ENCODE measurements at places on chromosomes 13 and 19.

GRCh38 chr19:424546-424945 lies 15.6 kb upstream of the C2CD4C start:
- DNase-seq, result no peak

DNA sequence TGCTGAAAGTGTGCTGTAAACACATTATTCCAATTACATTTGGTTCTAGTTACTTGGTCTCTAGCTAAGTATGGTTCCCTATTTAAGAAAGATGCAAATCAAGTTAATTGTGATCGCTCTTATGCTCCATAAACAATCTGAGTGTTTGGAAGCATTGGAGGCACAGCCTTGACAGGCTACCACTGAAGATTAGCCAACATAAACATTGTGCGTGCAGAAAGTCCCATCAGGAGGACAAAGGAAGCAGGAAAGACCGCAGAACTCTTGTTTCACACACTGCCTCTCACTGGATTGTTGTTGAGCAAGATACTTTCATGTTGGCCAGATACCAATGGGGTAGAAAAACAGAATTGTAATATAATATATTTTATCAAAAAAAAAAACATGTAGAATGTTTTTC lies 814.4 kb downstream of the EFNB2 start:
- no peak for DNase-seq

- DNase-seq, result no peak
Measured at GRCh38 chr13:39110518-39111097, 72.4 kb downstream of the NHLRC3 start.

- DNase-seq, result no peak
Measured at GRCh38 chr19:48728911-48729664, 9.6 kb upstream of the MAMSTR start.

GRCh38 chr13:26222520-26223046 lies 469 bp upstream of the RNF6 start:
- DNase-seq, result no peak

Data from NCI-H2081 treated with DMSO at 0.1 percent for 48 hours (cell line).